NCI-H1694 treated with DMSO at 0.1 percent for 48 hours (cell line): ENCODE measurements at places on chromosomes 12 and 14.

DNA sequence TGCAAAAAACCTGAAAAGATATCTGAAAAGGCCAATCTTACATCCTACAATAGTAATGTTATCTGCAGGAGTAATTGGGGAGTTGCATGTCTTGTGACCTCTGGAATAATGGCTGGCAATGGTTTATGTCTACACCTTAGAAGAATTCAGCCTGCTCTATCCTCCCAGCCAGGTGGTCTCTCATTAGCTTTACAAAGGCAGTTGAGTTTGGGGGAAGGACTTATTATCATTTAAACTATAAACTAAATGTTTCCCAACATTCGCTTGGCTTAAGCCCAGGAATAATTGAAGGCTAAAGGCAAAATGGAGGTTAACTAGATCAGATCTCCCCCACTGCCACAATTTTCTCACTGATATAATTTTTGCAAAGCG is 158.4 kb upstream of the SFSWAP start:
- no peak for DNase-seq

GRCh38 chr14:57732463-57733285 is 133.2 kb downstream of the SLC35F4 start:
- peak; percentile 73 for DNase-seq

DNA sequence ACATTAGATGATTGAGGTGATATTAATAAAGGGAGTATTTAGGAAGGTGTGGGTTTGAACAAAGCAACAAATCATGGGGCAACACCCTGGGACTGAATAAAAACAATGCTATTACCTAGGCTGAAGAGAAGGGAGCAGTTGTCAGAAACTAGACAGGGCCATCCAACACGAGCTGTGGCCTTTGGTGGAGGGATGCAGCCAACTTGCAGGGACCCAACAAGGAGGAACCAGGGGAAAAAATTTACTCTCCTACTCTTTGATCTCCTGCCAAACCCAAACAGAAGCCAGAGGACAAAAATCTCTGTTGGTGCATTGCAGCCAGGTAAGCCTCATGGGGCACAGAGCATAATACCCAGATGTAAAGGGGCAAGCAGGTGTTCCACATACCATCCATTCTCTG is 12.0 kb downstream of the SLC39A2 start:
- no peak for DNase-seq

DNA sequence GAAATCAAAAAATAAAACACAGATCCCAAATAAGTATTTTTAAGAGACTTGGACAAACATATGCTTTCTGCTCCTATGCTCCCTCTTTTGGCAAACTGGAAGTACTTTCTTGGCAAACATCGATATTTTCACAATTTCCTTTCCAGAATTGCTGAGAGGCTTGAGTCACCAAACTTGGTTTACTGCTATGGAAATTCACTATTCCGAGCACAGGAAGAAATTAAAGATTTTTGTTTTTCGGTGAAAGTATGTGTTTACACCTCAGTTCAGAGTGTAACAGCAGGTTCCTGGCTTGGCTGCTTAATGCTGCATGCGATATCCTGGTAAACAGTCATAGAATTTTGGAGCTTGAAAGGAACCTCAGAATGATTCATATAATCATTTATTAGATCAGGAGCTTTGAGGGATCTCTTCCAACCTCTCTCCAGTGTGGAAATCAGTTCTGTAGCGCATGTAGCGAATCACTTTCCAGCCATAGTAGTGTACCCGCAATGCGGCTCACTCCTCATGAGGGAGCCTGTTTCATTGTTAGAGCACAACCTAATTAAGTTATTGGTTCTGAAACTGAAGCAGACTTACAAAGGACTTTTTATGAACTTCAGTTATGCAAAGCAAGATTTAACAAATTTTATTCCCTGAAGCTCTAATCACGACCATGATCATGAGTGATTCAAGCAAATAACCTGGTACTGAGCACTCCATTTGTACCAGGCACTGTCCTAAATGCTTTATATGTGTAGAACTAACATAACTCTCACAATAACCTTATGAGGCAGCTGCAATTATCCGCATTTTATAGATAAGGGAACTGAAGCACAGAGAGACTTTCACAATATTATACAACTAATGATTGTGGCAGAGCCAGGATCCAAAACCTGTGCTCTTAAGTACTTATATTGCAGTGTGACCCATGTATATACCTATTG is 56.4 kb upstream of the ATP2A2 start:
- peak; percentile 11 for DNase-seq

GRCh38 chr14:96268431-96269358 is 12.7 kb downstream of the BDKRB1 start:
- DNase-seq = no peak

DNA sequence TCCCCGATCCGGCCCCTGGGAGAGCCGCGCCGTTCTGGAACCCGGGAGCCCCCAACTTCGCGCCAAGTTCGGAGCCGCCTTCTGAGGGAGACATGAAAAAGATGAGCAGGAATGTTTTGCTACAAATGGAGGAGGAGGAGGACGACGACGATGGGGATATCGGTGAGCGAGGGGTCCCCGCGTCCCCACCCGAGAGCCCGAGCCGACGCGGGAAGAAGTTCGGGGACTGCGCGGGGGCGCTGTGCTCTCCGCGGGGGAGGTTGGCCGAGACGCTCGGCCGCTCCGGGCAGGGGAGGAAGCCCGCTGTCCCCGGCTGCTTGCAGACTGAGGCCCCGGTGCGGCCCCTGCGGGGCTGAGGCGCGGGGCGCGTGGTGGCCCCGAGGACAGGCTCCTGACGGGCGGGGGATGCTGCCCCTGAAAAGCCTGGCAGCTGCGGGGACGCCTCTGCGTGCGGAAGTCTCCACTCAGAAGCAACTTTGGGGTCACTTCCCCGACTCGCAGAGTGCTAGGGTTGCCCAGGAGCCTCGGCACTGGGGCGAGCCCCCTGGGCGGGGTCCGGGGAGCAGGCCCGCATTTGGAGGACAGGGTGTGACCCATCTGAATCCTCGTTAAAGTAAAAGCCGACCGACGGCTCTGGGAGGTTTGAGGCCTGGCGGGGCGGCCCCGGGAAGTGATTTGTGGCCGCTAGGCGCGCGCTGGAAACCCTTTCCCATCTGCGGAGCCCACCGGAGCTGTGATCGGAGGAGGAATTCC is 511 bp downstream of the ANO6 start:
- no peak for DNase-seq

DNA sequence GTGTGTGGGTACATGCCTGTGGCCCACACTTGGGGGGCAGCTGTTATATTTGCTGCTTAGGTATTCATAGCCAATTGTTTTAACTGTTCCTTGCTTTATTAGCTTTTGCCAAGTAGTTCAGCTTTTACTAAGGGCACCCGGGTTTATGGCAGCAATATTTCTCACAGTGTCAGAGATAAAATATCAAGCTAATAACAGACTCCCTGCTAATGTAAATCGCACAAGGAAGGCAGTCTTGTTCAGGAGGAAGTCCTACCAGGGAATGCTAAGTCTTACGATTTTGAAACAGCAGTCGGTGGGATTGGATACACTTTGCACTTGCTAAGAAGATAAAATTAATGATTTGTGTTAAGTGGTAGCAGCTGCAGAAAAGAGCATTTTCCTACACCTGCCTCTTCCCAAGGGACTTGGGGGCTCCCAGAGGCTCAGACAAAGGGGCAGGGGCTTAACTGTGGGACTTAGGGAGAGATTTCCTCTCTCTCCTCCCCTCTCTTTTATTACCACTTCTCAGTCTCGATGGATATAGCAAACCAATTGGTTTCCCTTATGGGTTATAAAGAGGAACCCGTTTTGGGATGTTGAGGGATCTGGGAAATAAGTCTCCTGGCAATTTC is 175.1 kb downstream of the NRXN3 start:
- no peak for DNase-seq

DNA sequence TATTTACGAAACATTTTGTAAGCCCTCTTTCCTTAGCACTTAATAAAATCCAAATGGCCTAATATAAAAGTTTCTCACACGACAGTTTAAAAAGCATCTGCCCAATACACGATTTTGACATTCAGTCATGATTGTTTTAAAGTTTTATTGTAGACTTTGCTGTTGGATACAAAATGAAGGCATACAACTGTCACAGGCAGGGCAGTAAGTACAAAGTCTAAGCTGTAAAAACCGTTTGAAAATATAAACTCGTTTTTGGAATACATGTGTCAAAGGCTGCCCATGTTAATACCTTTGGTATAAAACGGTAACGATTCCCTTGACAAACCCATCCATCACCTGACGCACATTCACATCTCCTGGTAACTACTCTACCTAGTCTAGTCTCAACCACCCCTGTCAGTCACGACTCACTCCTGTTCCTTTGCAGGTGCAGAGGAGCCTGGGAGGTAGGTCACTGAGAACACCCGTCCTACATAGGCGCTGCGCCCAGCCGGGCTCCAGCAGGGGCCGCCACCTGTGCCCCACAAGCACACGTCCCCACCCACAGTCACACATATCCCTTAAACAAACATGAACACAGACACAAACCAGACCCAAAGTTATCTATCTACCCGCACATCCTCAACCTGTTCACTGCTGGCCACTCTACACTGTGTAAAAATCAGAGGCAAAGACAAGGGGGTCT is 27.1 kb downstream of the KCTD10 start:
- no peak for DNase-seq

DNA sequence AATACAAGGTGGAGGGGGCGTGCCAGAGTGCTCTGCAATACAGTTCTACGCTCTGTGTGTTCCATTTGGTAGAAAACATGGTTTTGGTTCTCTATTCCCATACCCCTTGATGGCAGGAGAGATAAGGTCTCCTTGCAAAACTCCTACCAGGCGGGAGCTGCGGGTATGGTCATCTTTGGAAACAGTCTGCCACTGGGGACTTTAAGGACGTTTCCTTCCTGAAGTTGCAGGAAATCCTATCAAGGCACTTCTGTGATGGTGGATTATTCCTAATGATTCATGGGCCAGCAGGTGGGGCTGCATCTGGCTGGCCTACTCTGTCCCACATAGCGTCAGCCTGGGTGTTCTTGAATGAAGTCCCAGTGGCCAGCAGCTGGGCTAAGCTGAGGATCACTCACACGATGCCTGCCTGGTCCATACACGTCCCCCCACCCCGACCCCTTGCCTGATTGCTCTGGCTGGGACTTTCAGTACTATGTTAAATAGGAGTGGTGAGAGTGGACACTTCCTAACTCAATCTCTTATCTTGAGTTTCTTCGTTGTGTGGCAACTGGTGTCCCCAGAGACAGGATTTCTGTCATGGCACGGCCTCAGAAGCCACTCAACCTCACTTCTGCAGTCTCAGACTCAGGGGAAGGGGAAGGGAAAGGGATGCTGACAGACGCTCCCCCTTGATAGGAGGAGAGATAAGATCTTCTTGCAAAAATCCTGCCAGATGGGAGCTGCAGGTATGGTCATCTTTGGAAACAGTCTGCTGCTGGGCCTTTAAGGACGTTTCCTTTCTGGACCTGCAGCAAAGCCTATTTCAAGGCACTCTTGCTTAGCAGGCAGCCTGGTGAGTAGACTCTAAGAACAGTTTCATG is 61.0 kb upstream of the FKBP4 start:
- DNase-seq = no peak

DNA sequence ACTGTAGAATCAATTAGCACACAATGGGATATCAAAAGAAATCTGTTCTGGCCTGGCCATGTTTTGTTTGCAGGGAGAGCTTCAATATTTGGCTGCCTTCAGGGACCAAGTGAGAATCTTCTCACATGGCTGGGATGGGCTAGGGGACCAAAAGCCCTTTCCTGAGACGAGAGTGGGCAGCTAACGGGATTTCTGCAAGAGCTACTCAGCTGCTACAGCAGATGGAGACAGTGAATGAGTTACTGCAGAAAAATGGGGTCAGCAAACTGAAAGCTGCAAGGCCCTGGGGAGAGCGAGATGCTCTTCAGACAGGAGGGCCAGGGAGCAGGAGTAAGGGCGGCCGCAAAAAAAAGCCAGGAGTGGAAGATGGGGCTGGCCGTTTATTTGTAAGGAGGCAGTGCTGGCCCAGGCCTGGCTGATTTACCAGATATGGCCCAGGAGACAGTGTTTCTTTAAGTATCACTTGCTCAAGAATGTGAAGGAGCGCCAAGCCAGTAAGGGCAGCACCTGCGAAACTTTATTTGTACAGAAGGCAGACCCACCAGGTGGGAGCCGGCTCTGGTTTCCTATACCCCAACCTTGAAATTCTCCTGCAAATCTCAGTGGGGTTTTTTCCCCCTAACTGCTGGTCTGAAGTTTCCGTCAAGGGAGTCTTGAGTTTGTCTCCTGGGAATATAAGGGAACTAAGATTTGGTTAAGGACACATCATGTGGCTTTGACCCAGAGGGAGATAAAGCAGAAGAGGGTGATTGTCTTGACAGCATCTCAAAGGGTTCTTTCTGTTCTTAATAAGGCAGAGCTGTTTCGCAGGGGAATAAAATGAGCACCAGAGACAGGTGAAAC is 57.8 kb downstream of the SSH1 start:
- no peak for DNase-seq

GRCh38 chr12:74890237-74890599 is 319.4 kb downstream of the KCNC2 start:
- no peak for DNase-seq

DNA sequence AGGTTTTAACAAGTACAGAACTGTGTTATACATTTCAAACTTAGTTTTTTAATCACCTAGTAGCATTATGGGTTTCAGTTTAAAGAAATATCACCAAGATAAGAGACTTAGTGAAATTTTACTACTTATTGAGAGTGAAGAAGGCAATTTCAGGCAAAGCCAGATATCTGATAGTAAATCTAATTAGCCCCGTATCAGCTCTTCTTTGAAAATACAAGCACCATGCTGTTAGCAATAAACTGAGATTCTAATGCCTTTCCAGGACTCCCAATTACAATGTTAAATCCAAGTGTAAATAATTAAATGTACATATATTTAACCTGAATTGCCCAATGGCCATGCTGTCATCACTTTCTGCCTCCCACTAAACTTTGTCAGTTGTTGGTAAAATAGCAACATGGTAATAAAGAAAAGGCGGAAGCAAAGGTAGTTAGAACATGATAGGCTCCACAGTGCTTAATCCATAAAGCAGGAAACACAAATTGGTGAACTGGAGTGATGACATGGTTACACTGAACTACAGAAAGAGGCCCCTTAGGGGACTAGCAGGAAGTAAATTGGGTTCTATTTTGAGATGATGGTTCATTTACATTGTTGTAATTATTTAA is 646.1 kb downstream of the C12orf50 start:
- DNase-seq = no peak

DNA sequence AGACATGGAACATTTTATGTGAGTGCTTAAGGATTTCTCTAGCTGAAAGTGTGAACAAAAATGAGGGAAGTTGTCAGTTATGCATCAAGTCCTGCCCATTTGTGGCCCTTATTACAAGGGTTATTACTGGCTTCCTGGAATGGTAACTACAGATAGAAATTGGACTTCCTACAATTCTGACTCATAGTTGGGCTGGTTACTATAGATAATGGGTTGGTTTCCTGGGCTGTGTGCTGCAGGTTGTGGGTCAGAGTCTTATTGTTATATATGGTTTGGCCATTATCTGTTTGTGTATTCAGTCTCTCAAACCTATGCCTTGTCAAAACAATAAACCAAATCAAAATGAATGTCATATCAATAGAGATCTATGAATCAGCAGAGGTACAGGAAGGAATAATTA is 313.7 kb downstream of the ADAMTS20 start:
- no peak for DNase-seq
